Activated T-helper 1 cell treated with anti-CD3 and anti-CD28 coated beads, Interleukin-12 subunit alpha, Interleukin-12 subunit beta, Interleukin-2, Interleukin-4 antibody, amounts not matched to agents 30 ng/mL and 10 ng/mL and 1 ng/mL, durations not matched to agents 14 hours and 24 hours and 36 hours (primary cell): ENCODE measurements at places on chromosomes 3 and 15. TPM values are rescaled to one million over a fixed set of nuclear protein-coding genes. Genes with fewer than 3 reads are reported as not detected.

The ARL6IP5 gene
- total RNA-seq = 147 and 156 TPM in 2 replicates

The TRIM42 gene
- total RNA-seq = not detected in 2 replicates

The OR5K3 gene
- total RNA-seq = not detected in 2 replicates

The TCF12 gene
- 85.7 and 89.2 TPM in 2 replicates for total RNA-seq

The BAHD1 gene
- total RNA-seq = 26.5 and 26.9 TPM in 2 replicates

The EHD4 gene
- total RNA-seq = 29.5 and 30.1 TPM in 2 replicates

The MEGF11 gene
- total RNA-seq = not detected in 2 replicates

The CX3CR1 gene
- 0.44 and 0.64 TPM in 2 replicates for total RNA-seq

The KCNAB1 gene
- not detected in 2 replicates for total RNA-seq

The CEP63 gene
- 20.0 and 22.2 TPM in 2 replicates for total RNA-seq

The HTR3E gene
- total RNA-seq = not detected in 2 replicates

The EIF4A2 gene
- total RNA-seq = 491 and 514 TPM in 2 replicates

The CCR3 gene
- 0.29 TPM in 1 of 2 replicates, not detected in the other for total RNA-seq
